ENCODE measurements at places on chromosomes 7 and 10.

DNA sequence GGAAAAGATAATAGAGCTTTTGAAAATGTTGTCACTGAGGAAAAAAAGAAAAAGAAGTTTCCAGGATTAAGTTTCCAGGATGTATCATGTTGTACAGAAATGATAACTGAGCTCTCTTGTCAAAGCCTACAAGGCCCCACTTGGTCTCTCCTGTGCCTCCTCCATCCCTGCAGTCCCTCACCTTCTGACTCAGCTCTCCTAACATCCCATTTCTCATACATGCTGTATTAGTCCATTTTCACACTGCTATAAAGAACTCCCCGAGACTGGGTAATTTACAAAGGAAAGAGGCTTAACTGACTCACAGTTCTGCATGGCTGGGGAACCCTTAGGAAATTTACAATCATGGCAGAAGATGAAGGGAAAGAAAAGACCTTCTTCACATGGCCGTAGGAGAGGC is 3.8 kb upstream of the DGKI start:
- DNase-seq: no peak

GRCh38 chr7:48251766-48252165 is 80.5 kb downstream of the ABCA13 start:
- DNase-seq: no peak

DNA sequence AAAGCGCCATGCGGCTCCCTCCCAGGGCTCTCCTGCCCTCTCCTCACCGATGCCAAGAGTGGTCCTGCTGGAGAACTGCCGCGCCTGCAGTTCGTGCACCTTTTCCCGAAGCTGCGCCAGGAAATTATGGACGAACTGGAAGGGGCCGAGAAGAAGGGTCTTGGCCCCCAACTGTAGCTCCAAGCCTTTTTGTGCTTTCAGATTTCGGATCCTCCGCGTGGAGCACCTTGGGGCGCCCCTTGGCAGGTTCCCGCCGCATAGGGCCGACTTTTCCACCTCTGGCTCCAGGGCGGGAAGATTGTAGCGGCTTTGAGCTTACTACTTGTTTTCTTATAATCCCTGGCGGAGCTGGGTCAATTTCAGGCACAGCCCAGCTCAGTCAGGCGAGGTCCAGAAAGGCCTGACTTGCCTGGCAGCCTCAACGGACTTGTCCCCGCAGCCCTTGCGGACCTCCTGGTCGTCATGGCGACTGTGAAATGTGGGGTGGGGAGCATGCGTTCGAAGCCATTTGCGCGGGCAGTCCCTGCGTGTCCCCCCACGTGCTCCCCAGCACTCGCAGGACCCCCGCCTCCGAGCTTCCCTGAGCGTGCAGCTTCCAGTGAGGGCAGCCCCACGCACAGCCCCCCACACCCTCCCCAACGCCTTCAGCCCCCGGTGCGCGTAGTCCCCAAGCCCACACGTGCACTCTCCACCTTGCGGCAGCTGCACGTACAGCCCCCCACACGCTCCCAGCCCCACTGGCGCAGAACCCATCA is 129.9 kb downstream of the KBTBD2 start:
- DNase-seq: peak; percentile 26

- peak; percentile 39 for DNase-seq
These were observed 125.6 kb downstream of the CYP26A1 start for GRCh38 chr10:93199191-93199751.

- DNase-seq: no peak
These were observed 2.1 kb downstream of the CYP2W1 start for GRCh38 chr7:985127-985416.

- no peak for DNase-seq
These were observed 2.2 kb downstream of the STOX1 start for GRCh38 chr10:68829521-68829920.

DNA sequence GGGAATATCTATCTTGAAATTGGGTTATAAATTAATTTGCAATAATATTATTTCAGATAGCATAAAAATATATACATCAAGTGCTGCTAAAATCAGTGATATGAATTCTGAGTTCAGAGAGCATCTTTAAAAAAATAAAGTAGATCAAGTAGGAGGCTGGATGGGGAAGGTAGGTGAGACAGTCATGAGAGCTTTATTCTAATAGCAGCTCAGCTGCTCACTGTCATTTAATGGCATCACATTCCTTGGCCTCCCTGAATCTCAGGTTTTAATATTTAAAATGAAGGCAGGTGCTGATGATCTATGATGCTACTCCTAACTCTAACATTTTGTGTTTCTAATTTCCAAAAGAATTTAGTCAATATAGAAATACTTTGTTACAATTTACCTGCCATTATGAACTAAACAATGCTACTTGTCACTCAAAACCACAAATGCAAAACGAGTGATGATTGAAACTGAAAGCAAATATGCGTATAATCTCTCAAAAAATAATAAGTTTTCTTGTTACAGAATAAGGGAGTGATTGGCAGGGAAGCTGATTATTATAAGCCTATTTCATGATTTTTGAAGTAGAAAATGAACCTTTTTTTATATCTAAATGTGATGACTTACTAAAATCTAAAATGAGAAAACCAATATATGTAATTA is 147.6 kb upstream of the CSTF2T start:
- DNase-seq: no peak

DNA sequence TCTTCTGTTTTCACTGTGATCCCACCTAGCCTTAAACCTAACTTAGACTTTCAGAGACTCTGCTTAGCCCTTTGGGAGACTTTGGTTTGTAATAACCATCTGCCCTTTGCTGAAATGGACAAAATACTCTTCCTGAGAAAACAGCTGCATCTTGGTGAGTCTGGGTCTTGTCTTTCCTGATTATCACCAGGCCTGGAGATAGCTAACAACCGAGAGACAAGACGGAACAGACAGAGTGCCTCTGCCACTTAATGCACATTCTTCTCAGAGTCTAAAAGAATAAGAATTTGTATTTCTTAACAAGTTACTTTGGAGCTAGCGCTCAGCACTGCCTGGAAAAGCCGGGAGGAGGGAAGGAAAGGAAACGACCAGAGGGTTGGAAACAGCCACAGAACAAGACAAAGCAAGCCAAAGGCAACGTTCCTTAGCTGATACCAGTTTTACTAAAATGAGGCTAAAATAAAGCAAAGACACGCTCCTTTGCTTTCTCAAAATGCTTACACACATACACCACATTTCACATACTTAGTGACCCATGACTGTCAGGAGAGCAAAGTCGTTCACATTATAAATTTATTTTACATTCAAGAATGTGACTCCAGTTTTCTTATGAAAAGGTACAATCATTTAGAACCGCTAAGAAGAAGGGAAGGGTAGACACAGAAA is 70.3 kb upstream of the DGKI start:
- DNase-seq: no peak

DNA sequence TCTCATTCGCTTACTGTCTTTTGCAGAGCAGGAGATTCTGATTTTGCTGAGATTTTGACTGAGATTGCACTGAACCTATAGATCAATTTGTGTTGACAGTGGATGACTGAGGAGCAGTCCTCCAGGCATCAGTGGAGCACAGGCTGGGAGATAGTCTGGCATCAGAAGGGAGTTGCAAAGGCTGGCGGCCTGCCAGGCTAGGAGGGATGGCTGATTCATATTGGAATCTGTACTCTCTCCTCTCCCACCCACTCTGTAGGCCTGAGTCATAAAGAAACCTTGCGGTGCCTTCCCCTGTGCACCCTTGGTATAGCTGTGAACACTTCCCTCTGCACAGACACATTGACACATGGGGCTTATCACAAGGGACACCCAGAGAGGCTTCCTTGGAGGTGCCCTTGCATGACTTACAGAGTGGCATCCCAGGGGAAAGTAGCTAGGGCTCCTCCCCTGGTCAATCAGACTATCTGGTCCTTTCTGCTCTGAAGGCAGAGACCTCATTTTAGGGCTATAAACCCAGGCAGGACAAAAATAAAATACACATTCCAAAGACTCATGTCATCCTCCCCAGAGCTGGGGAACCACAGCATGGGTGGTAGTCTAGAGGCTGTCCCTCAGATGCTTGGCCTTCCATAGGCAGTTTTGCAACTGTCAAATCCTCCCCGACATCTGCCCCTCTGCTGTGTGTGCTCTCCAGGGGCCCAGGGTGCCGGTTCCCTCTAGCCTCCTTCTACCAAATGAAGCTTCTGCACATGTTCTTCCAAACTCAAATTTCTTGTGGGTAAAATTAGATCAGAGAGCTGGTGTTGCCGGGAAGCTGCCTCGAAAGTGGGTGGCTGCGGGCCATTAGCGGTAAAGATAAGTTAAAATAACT is 37.4 kb upstream of the EEPD1 start:
- peak; percentile 89 for DNase-seq

GRCh38 chr10:89745903-89746302 is 44.5 kb downstream of the KIF20B start:
- DNase-seq: no peak

GRCh38 chr10:17590969-17591645 is 26.1 kb downstream of the HACD1 start:
- no peak for DNase-seq

DNA sequence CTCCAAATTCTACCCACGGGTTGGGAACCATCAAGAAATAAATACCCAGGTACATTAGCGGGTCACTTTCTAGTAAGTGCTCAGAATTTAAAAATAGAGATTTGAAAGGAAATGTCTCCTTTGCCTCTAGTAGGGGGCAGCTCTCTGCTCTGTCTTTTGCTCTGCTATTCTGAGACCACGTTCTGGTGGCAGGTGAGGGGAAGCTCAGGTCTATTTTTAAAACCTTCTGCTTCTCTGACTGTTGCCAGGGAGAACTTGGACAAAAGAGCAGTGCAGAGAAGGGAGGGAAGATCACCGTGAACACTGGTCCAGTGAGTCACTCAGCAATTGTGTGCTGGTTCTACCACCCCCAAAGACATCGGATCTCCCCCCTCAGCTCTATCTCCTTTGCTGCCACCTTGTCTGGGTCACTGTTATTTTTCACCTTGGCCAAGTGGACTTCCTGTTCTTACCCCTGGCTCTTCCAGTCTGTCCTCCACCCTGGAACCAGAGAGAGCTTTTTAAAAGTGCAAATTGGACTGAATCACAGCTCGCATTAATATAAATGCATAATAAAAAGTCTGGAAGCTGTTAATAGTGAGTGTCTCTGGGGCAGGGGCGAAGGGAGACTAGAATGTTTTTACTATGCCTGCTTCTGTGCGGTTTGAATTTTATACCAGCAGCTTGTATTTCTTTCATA is 72.4 kb upstream of the LOXL4 start:
- DNase-seq: peak; percentile 20

DNA sequence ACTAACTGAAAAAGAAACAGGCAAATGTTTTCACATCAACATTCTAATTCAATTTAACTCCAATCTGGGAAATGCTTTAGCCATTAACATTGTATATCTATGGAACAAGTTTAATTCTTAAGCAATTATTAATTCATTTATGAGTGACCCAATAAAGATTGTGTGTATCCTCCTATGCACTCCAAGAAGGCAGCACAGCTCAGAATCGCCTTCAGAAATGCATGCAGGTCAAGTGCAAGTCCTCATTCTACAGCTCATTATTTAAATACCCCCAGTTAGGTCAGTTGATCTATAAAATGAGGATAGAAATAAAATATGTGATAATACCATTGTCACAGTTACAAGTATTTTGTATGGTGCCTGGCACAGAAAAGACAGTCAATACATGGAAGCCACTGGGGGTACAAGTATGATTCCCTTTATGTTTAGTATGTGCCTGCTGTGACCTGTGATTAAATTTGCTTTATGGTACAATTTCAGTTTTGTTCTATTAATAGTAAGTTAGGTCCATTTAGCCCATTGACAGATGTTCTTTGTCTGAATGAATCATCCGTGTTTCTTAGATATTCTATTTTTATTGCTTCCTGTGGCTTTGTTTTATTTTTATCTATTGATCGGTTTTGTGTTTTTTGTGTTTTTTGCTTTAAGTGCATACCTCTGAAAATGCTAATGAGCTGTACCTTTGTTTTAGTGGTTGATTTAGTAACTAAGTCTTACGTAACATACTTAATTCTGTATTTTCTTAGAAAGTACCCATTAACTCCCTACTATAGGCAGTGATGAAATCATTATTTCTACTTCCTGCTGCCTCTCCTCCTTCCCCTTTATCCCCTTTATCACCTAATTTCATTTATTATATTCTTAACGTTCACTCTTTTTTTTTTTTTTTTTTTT is 42.8 kb downstream of the CPXM2 start:
- DNase-seq: peak; percentile 11

- DNase-seq: no peak
These were observed 12.6 kb upstream of the GDF10 start for GRCh38 chr10:47287365-47287802.

GRCh38 chr7:123293710-123294109 is 93.9 kb upstream of the SLC13A1 start:
- no peak for DNase-seq

- no peak for DNase-seq
These were observed 127.2 kb downstream of the CELF2 start for GRCh38 chr10:11144626-11145494.

DNA sequence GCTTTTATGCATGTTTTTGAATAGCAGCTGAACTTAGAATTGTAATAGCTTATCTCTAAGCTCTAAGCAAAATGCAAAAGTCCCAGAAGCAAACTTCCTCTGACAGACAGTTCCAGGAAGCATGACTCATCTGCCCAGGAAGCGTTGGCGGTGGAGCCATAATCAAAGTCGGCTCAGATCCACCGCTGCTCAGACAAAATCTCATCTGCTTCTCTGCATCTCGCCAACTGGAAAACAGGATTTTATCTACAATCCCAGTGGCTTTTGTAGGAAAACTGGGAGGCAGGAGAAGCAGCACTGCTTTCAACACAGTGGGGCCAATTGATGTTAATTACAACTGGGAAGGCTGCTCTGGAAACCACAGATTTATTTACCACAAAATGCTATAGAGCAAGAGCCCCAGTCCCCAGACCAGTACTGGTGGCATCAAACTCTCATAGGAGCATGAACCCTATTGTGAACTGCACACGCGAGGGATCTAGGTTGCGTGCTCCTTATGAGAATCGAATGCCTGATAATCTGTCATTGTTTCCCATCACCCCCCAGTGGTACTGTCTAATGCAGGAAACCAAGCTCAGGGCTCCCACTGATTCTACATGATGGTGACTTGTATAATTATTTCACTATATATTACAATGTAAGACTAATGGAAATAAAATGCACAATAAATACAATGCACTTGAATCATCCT is 99.9 kb downstream of the CUBN start:
- DNase-seq: peak; percentile 96

GRCh38 chr10:5266804-5267203 is 70.2 kb downstream of the AKR1C4 start:
- DNase-seq: no peak

DNA sequence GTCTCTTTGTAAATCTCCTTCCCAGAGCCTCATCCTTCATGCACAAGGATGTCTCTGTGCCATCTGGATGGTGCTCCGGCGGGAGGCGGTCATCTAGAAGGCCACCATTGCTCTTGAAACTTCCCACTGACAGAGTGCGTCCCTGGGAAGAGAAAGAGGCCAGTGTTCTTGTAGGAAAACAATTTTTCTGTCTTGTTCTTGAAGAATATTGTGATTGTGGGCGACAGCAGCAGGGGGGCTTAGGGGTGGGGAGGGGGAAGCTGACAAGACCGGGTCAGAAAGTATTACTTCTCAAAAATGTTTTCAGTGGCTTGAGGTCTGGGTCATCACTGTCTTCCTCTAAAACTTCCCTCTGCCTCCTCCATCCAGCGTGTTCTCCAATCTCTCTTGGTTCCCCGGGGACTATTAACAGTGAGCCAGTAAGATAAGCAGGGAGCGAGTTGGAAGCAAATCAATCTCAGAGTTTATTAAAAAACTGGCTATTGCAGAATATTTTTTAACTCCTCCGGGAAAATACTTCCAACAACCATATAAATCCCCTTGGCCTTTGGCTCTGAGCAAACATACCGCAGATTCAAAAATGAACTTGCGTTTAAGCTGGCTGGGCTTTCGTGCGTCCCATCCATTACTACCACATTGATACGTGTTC is 597.8 kb upstream of the MGMT start:
- DNase-seq: no peak

GRCh38 chr10:73244866-73245477 is 2.1 kb downstream of the DNAJC9 start:
- DNase-seq: peak; percentile 32

All from dermis blood vessel endothelial cell (primary cell).